Stimulated activated naive CD8-positive, alpha-beta T cell treated with anti-CD3 and anti-CD28 coated beads, Interleukin-15, Interleukin-2, amounts not matched to agents 100 U/mL and 50 U/mL, for 24 hours (primary cell): ENCODE measurements at places on chromosomes 12 and 14.

DNA sequence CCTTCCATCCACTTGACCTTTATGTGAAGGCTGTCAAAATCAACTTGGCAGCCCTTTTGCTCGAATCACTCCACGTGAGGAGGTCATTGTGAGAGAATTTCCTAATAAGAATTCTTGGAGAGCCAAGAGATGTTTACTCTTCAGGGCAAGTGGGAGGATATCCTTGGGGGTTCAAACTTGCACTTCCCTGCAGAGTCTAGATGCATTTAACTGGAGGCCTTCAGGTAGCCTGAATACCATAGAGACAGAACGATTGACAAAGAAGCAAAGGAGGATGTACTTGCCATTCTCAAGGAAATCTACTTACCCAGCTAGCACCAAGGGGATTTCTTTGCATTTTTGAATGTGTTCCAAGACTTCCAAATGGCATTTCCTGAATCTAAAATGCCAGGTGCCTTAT lies 1702.6 kb upstream of the FLRT2 start:
- no peak for DNase-seq

GRCh38 chr14:61872452-61872851 lies 110.2 kb downstream of the SNAPC1 start:
- DNase-seq = no peak

DNA sequence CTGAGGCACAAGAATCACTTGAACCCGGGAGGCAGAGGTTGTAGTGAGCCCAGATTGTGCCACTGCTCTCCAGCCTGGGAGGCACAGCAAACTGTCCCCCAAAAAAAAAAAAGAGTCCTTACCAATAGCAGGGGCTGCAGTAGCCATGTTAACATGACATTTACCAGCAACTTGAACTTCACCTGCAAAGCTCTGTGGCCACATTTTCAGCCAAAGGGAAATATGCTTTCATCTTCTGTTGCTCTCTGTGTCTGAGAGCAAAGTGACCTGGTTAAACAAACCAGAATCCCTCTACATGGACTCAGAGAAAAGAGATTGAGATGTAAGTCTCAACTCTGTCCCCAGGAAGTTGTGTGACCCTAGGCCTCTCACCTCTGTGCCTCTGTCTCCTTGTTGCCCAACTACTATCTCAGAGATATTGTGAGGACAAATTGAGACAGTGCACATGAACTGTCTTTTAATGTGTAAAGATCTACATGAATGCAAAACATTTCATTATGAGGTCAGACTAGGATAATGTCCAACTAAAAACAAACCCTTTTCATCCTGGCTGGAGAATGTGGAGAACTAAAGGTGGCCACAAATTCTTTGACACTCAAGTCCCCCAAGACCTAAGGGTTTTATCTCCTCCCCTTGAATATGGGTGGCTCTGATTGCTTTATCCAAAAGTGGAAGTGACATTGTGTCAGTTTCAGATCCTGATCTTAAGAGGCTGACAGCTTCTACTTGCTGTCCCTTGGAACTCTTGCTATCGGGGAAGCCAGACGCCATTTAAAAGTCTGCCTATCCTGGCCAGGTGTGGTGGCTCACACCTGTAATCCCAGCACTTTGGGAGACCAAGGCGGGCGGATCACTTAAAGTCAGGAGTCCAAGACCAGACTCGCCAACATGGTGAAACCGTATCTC lies 24.7 kb upstream of the P2RX4 start:
- no peak for DNase-seq

DNA sequence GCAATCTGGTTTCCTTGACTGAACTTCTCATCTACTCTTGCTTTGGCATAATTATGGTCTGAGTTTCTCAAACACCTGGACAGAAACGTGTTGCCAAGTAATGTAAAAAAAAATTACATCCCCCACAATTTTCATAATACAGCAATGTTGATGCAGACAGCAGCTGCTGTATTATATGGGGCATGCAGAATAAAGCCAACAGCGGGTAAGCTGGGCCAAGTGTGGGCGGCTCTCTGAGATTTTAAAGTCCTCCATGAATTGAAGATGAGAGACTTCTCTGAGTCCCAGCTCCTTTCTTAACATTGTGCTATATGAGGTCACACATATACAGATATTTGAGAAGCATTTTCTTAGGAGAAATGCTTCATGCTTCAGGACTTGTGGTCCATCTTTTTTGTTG lies 881.2 kb downstream of the GALC start:
- no peak for DNase-seq

DNA sequence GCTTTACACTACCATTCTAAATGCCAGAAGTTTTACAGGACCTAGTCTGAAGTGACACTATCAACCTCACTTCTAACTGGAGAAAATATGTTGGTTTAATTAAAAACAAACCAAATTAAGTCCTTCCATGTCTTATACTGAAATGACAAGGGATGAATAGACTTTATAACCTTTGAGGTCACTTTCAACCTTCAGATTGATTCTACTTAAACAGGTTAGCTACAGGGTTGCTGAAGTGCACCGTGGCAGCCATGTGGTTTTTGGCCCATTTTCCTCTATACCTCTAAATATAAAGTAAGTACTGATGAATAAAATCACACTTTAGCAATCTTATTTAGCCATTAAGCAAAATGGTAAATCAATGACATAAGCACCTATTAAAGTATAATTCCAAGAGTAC lies 3.9 kb downstream of the SLC38A2 start:
- no peak for DNase-seq

DNA sequence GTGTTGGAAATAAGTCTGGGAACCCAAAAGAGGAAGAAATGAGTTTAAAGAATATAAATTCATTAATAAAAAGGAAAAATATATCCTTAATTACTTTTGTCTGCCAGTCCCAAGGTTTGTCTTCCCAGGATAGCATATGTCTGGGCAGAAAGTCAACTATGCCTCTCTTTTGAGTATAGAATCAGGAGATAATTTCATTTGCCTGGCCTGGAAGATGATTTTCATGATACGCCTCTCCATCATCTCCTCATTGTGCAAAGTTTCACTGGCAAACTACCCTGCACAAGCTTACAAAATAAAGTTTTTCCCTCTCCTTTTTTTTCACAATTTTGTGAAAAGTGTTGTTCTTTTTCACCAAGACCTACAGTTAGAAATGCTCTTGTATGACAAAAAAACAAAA lies 340.8 kb downstream of the EGLN3 start:
- no peak for DNase-seq

GRCh38 chr14:59868021-59868420 lies 2.6 kb downstream of the RTN1 start:
- no peak for DNase-seq

GRCh38 chr12:117359029-117359845 lies 2.2 kb downstream of the NOS1 start:
- no peak for DNase-seq

GRCh38 chr14:94284221-94284620 lies 8.8 kb downstream of the SERPINA10 start:
- DNase-seq = no peak

DNA sequence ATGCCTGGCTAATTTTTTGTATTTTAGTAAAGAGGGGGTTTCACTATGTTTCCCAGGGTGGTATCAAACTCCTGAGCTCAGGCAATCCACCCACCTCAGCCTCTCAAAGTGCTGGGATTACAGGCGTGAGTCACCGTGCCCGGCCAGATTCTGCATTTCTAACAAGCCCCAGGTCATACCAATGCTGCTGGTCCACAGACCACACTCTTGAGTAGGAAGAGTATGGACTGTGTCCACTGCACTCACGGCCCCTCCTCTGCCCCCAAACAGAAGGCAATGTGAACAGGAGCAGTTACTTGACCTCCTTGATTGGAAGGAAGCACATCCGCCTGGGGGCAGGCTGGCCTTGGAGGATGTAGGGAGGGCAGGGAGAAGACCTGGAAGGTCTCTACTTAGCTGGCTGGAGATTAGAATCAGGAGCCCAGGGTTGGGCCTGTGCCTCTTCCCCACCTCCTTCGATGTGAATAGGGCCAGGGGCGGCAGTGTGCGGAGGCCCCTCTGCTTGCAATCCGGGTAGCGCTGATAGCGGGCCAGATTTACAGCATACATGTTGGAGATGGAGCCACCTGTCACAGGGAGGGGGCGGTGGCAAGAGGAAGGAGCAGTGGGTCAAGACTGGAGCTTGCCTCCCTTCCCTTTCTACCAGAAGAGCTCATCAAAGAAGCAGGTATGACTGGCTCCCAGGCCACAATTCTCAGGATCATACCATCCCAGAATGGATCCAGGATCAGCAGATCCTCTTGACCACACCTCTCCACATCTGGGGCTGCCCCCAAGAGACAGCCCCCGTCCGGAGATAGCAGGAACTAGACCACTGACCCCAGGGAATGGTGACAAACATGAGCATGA lies 9.4 kb upstream of the ZNF740 start:
- DNase-seq = no peak

- no peak for DNase-seq
These were observed 271 bp upstream of the PSEN1 start for GRCh38 chr14:73136085-73136386.

GRCh38 chr12:66239295-66239694 lies 50.3 kb downstream of the IRAK3 start:
- DNase-seq = no peak

GRCh38 chr12:40672741-40673271 lies 19.4 kb upstream of the CNTN1 start:
- DNase-seq = no peak

- no peak for DNase-seq
These were observed 253.7 kb upstream of the PWP1 start for GRCh38 chr12:107431942-107432341.

GRCh38 chr14:44901696-44902095 lies 60.1 kb downstream of the KLHL28 start:
- DNase-seq = no peak

- no peak for DNase-seq
These were observed 102.5 kb upstream of the BBS10 start for GRCh38 chr12:76450690-76451089.

GRCh38 chr12:42770261-42770660 lies 180.7 kb upstream of the PRICKLE1 start:
- DNase-seq = no peak

GRCh38 chr12:79547735-79548609 lies 142.8 kb downstream of the PAWR start:
- peak; percentile 17 for DNase-seq

DNA sequence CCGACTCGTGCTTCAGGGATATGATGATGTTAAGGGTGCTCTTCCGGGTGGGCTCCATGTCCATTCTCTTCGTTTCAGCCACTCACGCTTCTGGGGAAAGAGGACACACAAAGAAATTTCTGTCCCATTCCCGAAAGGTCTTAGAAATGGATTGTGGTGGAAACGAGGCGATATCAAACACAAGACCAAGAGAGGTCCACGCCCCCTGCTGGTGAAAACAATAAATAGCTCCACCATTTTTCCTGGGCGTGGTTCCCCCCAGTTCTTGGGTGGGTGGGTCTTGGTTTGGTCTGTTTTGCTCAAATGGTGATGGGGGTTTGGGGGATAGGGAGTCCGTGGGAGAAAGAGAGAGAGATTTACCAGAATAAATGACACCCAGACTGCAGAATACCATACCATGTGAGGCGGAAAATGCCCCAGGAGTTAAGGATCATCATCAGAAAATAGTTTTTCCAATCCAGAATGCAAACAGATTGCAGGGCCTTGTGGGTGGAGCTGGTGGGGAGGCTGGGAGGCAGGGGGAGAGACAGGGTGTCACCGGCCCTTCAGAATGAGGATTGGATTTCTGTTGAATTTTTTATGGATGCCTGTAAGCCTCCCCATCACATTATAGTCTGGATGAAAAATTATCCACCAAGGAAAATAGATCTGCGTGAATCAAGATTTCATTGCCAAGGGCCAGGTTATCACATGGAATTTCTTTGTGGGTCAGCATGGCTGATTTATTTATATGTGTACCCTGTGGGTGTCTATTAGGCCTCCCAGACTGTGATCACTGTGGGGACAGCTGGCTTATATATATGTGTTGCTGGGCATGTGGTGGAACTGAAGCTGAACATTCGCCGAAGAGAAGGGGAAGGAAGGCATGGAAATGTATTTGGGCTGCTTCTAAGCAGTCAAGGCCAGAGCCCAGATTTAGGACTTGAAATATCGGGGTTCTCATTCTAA lies 55.8 kb downstream of the SRRM4 start:
- DNase-seq = peak; percentile 11

DNA sequence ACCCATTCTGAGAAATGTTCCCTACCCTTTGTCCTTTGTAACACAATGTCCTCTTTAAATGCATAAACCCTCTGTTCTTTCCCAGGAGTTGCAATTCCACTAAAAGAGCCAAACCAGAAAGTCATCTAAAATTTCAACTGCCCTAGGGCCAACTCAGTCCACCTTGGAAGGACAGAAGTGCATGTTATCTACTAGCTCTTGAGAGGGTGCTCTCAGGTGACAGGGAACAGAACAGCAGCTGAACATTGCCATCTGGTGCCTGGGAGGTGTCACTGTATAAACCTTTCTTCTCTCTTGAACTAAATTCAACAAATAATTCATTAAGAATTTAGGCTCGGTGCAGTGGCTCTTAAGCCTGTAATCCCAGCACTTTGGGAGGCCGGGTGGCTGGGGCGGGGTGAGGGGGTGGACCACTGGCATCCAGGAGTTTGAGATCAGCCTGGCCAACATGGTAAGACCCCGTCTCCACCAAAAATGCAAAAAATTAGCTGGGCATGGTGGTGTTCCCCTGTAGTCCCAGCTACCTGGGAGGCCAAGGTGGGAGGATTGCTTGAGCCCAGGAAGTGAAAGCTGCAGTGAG lies 10.3 kb upstream of the FERMT2 start:
- peak; percentile 29 for DNase-seq

GRCh38 chr14:72849222-72849621 lies 44.7 kb downstream of the DPF3 start:
- DNase-seq = no peak

DNA sequence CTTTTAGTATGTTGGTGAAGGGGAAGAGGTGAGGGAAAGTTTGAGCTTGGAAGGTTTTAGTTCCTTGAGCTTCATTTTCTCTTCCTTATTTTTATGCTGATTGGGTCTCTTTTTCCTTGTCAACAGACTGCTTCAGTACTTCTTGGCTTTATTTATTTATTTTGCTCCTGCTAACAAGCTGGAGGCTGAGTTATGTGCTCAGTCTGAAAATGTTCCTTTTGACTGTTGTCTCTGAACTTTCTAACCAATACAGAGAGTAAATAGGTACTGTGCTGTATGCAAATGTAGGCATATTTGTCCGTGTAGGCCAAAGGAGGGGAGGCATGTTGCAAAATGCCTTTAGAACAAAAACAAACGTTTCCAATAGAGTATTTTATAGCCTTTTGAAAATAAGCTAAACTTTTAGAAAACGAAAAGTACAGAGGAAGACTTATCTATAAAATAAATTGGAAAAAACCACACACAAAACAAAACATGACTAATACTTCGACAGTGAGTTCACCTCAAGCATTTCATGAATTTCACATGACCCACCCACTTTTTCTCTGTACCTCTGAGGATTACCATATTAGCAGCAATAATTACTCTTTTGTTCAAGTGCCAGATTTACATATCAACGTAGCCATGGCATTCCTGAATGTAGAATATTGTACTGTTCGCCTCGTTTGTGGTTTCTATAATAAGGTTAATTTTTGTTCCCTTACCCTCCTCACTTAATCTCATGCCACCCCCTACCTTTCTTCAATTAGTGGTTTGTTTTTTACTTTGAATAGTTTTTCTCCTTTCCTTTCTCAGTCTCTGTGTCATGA lies 4.7 kb upstream of the CREBL2 start:
- no peak for DNase-seq
